ENCODE measurements at places on chromosomes 12 and 14.

DNA sequence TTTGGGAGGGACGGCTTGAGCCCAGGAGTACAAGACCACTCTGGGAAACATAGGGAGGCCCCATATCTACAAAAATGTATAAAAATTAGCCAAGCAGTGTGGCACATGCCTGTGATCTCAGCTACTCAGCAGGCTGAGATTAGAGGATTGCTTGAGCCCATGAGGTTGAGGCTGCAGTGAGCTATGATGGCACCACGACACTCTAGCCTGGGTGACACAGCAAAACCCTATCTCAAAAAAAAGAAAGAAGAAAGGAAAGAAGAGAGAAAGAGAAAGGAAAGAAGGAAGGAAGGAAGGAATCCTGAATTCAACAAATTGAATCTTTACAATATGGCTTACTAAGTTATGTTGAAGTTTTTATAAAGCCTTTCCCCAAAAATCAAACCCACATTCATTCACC is 2.1 kb downstream of the KIF21A start:
- DNase-seq, result no peak

DNA sequence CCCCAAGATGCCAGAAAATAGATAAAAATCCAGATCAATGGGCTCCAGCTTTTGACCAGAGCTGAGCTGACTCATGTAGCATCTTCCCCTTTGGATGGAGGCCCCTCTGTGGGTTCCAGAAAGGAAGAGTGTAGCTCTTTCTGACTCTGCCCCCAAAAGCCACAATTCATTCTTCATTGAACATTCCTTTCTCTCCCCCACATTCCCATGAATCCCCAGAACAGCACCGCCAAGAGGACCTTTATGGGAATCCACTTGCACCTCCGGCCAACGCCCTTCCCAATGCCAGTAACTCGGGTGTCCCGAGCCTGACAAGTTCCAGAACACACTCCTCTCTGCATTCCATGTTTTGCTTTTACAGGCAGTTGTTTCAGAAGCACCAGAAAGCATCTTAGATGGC is 210.6 kb upstream of the DIO3 start:
- no peak for DNase-seq

DNA sequence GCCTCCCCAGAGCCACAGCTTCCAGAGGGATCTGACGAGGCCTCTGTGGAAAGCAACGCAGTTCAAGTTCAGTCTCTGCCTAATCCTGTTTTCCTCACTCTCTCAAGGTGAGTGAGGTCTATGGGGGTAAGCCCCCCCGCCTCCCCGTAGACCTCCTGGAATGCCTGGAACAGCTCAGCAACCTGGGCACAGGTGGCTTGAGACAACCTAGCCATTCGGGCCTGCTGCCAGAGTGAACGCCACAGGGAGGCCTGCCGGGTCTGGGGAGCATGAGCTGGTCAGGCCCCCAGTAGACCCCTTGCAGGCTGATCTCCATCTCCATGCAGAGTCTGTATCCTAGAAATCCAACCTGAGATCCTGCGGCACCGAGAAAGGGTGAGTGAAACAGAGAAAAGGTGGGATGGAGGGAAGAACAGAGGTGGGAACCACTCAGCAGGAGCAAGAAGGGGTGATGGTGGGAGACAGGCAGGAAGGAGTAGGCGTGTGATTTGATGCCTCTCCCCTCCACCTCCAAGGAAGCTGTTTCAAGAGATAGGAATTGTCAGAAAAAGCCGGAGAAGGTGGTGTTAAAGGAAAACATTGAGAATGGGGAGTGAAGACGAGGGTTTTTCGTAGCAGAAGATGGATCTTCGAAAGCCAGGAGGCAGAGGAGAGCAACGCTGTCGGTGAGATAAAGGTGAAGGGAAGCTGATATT is 123.1 kb upstream of the PRMT8 start:
- DNase-seq, result no peak

GRCh38 chr12:46144433-46144832 is 124.4 kb downstream of the SLC38A1 start:
- no peak for DNase-seq

DNA sequence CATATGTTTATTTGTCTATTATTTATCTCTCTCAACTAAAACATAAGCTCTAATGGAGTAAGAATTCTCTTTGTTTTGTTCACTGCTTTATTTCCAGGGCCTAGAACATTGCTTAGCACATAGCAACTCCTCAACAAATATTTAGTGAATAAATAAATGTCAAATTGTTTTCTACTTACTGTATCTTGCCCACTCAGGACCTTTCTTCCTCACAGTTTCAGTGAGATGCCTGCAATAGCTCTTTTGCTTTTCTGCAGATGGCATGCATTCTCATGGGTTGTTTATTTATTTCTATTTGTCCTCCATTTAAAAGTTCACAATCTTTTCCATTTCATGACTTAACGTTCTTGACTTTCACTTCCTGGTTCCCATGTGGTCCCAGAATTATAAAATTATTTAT is 94.9 kb upstream of the TTC7B start:
- no peak for DNase-seq

DNA sequence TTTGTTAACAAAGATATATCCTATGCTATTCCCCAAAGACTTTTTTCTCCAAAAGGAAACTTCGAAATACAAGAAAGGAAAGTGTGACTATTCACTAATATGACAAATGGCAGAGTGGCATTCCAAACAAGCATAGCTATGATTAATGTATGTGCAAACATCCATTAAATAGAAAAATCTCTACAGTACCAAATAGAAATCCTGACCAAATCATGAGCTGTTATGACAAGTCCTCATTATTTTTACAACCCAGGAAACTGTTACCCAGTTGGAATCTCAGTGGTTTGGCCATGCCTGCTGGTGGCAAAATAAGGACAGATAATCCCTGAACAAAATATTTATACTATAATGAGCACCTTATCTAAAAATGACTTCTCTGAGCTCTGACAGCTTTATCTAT is 202.1 kb downstream of the SEC23A start:
- DNase-seq, result no peak

DNA sequence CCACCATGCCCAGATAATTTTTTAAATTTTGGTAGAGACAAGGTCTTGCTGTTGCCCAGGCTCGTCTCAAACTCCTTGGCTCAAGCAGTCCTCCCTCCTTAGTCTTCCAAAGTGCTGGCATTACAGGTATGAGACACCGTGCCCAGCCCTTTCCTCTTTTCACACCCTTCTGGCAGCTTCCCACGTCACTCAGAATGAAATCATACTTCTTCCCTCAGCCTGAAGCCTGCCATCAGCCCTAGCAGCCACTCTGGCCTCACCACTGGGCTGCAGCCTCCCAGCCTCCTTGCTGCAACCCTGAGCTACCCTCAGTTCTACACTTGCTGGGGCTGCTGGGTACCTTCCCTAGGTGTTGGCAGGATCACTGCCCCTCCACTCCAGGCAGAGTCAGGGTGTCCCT is 18.2 kb downstream of the ANKRD9 start:
- DNase-seq, result no peak

DNA sequence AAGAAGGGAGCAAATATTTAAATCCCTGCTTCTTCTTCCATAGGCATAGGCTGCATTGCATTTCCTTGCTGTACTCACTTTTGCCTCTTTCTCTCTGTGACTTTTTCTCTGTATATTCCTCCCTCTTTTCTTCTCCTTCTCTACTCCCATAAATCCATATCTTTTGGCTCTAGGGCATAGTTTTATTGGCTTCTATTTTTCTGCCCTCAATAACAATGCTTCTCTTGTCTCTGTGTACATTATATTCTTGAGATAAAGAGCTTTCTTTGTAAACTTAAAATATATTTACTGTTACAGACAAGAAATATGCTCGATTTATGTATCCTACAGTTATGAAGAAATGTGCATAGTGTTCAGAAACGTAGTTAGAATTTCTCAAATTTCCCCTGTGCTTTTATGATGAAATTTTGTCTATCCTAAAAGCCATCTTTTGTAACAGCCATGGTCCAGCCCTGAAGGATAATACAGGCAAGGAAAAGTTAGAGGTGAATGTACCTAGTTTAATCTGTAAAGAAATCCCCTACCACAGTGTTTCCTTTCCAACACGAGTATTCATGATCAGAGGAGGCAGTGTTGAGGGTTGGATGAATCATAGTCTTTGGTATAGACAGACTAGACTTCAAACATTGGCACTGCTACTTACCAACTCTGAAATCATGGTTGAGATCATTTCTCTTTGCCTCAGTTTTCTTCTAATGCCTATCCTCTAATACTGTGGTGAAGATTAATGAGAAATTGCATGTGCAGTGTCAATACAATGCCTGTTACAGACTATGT is 173.3 kb upstream of the FAR2 start:
- no peak for DNase-seq

DNA sequence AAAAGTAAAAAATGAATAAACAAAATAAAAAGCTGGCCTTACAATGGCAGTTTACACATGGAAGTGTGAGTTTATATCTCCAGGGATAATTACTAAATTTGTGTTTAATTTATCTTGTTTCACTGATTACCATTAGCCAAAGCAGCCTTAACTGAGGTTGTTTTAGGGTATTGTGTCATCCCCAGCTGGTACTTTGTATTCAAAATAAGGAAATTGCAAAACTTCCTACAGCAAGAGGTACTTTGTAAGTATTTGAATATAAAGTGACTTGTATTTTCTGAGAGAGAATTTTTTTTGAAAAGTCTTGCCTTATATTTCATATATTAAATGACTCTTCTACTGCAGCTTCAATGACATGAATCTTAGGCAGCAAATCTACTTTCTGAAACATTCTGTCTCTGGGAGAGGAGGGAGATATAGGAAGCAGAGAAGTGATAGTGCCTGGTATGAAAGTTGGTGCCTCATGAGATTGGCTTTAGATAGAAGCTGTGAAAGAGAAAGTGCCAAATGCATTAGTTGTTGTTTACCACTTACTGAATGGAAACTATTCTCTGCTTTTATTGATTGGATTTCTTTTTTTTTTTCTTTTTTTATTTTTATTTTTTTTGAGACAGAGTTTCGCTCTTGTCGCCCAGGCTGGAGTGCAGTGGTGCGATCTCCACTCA is 6.7 kb downstream of the FNTB start:
- peak; percentile 71 for DNase-seq

DNA sequence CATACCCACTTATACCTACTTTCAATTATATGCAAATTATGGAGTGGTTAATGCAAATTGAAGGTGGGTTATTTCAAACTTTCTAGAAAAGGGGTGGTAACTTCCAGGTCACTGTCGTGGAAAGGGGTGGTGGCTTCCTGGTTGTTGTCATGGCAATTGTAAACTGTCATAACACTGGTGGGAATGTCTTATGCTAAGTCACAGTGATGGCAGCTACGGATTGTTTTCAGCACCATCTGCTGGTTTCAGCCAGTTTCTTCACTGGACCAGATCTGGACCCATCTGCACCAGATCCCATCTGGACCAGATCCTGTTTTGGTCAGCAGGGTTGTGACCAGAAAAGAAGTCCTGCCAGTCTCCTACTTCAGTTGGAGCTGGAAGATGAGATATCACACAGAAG is 1469.3 kb downstream of the AACS start:
- no peak for DNase-seq

DNA sequence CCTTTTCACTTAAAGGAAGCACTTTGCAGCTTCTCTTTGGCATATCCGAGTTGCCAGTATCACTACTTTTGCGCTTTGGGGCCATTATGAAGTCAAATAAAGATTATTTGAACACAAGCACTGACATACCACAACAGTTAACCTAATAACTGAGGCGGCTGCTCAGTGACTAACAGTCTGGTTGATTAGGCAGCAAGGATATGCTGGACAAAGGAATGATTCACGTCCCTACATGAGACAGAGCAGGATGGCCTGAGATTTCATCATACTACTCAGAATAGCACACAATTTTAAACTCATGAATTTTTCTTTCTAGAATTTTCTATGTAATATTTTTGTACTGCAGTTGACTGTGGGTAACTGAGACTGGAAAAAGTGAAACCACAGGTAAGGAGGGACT is 56.9 kb upstream of the E2F7 start:
- no peak for DNase-seq

- no peak for DNase-seq
Measured at GRCh38 chr14:82182646-82183045, 649.0 kb upstream of the SEL1L start.

- no peak for DNase-seq
Measured at GRCh38 chr12:2185751-2186341, 133.1 kb downstream of the CACNA1C start.

- no peak for DNase-seq
Measured at GRCh38 chr12:54220092-54220557, 31.3 kb upstream of the SMUG1 start.

DNA sequence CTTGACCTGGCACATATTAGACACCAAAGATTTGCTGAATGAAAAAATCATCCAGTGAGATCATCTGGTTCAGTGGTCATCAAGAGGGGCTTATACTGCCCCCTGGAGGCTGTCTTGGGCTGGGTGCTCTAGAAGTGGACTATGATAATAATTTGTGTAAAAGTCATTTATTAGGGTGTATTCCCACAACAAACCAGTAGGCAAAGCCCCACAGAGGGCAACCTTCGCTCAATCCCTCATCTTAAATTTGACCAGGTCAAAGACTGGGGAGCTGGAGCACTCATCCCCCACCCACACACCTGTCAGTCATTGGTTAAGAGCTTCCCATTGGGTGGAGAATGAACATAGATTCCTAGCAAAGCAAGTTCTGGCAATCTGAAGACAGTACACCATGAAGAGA is 20.0 kb upstream of the FICD start:
- DNase-seq, result peak; percentile 27

- no peak for DNase-seq
Measured at GRCh38 chr12:132154341-132154761, 10.1 kb downstream of the NOC4L start.

DNA sequence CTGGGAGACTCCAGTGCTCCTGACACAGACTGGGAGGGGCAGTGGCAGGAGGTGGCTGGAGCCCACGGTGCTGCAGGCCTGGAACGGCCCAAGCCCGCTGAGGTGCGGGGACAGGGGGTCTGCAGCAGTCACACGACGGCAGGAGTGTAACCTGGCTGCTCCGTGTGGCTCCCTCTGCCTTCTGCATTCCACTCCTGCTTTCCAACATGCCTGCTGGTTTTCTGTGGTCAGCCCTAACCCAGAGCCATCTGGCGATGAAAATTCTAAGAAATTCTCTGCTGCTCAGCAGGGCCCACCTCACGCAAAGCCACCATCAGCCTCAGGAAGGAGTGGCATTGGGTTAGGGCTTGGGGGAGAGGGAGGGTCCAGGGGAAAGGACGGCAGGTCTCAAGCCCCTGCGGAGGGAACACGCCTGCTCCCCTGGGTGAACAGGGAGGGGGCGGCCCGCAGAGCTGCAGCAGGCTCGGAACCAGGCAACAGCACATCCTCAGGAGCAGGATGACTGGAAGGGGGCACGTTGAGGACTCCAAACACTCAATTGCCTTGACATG is 5.0 kb upstream of the FBRSL1 start:
- DNase-seq, result no peak

GRCh38 chr12:132152411-132152821 is 8.2 kb downstream of the NOC4L start:
- no peak for DNase-seq

DNA sequence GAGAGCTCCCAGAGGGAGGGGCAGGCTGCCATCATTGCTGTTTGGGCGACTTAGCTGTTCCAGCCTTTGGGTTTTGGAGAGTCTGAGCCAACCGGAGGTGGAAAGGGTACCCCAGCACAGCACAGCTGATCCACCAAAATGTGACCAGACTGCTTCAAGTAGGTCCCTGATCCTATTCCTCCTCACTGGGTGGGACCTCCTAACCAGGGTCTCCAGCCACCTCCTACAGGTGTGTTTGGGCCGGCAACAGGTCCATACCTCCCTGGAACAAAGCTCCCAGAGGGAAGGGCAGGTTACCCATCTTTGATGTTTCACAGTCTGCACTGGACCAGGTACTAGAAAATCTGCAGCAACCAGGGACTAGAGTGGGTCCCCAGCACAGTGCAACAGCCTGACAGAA is 53.8 kb downstream of the CAND1 start:
- no peak for DNase-seq

All from CD14-positive monocyte (primary cell).